NCI-H510A treated with DMSO at 0.1 percent for 48 hours (cell line): ENCODE measurements at places on chromosomes 16 and 17.

GRCh38 chr16:87123356-87124001 lies 193.7 kb downstream of the C16orf95 start:
- no peak for DNase-seq

- no peak for DNase-seq
Measured at GRCh38 chr16:74101379-74102137, 195.1 kb upstream of the PSMD7 start.

- no peak for DNase-seq
Measured at GRCh38 chr17:80163336-80163735, 6.5 kb upstream of the CARD14 start.

GRCh38 chr17:737561-738113 lies 5.2 kb downstream of the TLCD3A start:
- DNase-seq = no peak

DNA sequence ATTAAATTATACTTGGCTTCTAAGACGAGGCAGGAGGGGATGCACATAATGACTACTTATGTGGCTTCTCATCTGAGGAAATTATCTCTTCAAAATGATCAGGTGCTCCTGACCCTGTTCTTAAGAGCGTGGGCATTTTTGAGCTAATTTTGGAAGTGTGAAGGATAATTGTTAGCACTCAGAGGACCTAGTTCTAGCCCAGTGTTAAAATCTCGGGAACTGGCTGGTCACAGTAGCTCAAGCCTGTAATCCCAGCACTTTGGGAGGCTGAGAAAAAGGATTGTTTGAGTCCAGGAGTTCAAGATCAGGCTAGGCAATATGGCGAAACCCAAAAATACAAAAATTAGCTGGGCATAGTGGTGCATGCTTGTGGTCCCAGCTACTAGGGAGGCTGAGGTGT lies 103.0 kb upstream of the DHX40 start:
- no peak for DNase-seq

DNA sequence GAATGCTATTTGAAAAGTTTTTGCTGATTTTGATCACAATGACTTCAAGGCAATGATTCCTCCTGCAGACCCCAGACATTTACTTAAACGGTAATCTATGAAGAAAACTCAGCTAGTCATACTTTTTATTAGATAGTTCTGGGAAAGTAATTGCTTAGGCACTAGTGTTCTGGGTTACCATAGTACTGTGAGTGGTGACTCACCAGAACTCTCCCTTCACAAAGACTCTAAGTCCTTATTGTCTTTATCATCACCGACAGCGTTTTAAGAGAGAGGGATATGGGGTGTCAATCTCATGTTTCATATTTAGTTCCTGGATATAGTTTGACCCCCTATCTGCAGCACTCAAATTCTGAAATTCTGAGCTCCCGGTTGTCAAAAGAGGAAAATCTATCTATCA lies 43.0 kb upstream of the CDH8 start:
- DNase-seq = no peak

DNA sequence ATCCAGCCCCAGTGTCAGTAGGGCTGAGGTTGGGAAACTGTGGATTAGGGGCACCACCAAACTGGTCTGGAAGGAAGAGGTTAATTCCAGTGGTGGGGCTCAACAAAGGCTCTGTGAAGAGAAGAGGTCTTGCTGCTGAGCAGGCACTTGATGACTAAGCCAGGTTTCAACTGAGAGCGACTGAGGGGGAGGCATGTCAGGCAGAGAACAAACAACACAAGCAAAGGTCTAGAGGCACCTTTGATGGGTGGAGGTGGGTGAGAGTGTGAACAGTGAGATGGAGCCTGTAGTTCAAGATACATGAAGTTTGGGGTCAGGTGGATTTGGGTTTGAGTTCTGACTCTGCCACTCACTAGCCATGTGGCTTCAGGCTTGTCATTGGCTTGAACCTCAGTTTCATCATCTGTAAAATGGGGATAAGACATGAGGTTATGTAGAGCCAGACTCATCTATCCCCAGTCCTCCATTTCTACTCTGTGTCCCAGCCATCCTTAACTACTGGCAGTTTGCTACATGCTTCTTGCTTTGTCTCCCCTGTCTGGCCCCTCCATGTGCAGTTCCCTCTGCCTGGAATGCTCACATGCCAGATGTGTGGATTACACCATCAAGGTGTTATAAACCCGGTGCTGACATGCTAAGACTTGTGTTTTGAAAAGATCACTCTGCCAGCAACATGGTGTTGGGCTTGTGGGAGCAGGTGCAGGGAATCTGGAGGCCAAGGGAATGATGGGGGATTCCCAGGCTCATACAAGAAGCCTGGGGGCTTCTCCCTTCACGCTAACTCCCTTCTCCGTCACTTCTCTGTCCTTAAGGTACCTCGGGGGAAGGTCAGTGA lies 3.0 kb upstream of the RMI2 start:
- DNase-seq = no peak

- DNase-seq = no peak
Measured at GRCh38 chr17:79977708-79978547, 57.7 kb downstream of the TBC1D16 start.

GRCh38 chr16:79099716-79100115 lies 500.8 kb downstream of the MAF start:
- no peak for DNase-seq

DNA sequence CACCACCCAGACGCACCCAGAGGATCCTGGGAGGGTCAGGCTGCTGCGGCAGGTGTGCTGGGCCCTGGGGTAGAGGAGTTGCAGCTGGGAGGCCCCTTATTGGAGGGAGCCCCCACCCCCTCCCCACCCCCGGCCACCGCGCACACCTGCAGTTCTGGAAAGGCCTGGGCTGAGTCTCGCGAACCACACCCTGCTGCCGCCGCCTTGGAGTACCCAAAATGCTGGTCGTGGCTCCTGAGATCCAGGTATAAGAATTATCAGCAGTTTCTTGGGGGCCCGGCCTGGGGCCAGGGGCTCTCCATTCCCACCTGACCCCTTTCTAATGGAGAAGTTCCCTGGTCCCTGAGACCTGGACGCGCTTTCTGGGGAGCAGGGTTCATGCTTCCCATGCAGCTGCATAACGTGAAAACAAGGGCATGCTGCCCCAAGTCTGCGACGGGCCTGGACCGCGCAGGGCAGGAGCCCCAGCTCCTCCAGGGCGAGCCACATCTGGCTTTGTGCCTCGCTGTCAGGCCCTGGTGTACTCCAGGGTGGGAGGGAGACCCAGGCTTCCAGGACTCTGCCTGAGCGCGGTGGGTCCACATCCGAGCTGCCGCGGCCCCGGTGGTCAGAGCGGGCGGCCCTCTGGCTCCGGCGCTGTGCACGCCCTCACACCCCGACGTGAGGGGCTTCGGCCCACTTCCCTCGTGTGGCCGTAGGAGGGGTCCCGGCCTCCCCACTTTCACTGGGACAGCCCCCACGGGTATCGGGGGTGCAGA lies 7.3 kb upstream of the SNAI3 start:
- no peak for DNase-seq

GRCh38 chr17:55155856-55156560 lies 108.8 kb upstream of the HLF start:
- no peak for DNase-seq

- no peak for DNase-seq
Measured at GRCh38 chr16:15897834-15898254, 9.4 kb upstream of the CEP20 start.

GRCh38 chr17:8904686-8905085 lies 37.2 kb upstream of the PIK3R6 start:
- no peak for DNase-seq

DNA sequence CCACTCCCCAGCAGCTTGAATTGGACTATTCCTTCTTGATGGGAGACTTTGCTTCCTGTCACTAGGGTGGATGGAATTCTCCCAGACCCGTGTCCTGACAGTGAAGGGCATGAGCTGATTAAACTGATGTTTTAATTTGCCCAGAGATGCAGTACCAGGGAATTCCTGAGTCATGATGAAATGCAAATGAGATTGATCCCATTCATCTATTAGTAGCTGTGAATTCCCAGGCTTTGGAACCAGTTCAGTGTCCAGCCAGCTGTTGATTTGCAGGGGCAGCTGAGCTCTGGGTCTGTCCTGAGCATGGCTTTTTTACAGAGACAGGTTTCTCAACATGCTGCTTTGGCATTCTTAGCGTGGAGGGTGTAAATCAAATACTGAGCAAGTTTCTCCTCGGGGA lies 157.9 kb downstream of the PITPNC1 start:
- no peak for DNase-seq

- DNase-seq = no peak
Measured at GRCh38 chr17:78879635-78880186, 23.3 kb downstream of the CEP295NL start.

DNA sequence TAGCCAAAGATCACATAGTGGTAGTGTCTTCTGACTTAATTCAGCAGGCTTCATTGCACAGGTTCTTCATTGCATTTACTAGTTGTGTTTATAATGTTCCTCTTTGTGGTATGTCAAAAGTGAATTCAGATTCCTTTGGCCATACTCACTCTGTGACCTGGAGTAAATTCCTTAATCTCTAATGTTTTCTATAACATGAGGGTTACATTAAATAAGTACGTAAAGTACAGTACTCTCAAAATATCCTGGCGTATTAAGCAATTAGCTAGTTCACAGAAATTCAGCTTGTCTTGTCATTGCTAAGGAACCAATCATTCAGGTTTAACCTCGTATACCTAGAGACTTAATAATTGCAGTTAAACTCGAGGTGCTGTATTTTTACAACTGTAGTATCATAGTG lies 4.2 kb downstream of the RPS6KB1 start:
- no peak for DNase-seq

DNA sequence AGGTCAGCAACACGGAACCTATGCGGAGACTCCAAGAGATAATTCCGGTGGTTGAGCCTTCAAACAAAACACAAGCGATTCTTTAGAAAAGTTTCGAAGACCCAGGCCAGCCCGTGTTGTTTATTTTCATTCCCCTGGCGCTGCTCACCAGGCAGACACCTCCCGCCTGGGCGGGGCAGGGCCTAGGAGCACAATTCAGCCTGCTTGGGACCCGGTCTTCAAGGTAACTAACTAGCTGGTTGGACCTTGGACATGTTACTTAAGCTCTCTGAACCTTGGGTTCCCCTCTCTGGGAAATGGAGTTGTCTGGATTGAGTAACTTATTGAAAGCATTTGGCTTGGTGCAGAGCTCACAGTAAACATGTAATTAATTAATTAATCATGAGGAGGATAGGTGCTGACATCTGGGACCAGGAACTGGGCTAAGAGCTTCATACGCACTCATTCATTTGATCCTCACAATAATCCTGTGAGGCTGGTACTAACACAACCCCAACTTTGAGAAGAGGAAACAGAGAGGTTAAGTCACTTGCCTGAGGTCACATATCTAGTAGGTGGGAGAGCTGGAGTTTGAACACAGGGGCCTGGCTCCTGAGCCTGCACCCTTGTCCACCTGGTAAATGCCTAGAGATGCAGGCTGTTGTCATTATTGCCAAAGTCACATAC lies 125.3 kb upstream of the SMURF2 start:
- DNase-seq = no peak

DNA sequence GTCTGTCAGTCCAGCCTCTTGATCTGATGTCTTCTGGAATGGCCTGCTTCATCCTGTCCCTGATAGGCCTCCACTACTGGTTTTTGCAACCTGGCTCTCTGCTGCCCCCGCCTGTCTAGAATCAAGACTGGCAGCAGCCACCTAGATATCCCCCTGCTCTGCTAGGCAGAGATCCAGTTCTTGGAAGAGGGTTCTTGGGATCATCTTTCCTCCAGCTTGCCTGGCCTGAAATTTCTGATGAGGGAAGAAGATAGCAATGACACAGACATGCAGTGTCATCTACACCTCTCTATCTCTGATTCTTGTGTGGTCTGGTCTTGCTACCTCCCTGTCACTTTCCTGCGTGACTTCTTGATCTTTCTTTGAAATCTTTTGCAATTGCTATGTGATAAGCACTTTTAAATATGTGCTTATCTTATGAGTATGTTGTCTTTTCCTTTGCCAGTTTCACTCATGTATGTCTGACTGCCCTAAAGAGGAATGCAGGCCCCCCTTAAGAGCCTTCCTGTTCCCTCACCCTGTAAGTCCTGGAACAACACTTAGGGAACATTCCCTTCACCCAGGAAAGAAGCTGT lies 20.3 kb upstream of the NFATC3 start:
- peak; percentile 23 for DNase-seq

DNA sequence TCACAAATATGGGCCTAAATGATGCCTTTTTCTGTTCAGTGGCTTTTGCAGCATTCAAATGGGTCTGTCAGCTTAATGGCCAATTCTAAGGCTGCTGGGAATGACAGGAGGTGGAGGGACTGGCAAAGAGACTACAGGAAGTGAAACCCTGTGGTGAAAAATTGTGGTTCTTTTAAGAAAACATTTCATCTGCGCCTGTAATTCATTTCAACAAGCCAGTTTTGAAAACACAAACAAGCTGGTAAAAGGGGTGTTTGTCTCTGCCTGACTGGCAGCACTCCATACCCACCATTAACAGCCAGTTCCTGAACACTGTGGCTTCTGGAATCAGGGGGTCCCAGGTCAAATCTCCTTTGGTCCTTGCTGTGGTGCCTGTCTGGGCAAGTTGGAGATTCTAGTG lies 3.6 kb upstream of the KDM8 start:
- no peak for DNase-seq

DNA sequence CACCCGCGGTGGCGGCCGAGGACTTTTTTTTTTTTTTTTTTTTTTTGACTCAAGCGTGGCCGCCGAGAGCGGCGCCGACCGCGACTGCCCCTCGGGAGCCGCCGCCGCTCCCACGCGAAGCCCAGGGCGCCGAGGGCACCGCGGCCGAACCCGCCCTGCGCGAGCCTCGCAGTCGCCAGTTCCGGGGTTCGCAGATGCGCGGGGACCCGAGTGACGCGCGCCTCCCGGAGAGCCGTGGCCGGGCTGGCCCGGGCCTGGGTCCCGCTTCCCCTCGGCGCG lies 1.1 kb downstream of the METRNL start:
- DNase-seq = no peak

DNA sequence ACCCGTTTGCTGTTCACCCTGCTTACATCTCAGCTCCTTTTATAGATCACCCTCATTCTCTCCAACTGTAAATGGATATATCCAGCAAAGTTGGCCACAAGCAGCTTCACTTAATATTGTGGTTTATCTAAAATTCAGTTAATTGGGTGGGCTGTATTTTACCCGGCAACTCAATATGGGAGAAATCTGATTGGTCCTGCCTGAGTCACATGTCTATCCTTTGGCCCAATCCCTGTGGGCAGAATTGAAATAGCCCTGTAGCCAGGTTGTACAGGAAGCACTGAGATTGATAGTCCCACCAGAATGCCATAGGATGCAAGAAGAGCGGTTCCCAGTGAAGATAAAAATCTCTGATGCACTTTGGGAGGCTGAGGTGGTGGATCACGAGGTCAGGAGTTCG lies 73.2 kb downstream of the AIPL1 start:
- no peak for DNase-seq
